Activated CD4-positive, alpha-beta T cell treated with anti-CD3 and anti-CD28 coated beads for 4 hours (primary cell): ENCODE measurements at places on chromosomes 12 and 14.

DNA sequence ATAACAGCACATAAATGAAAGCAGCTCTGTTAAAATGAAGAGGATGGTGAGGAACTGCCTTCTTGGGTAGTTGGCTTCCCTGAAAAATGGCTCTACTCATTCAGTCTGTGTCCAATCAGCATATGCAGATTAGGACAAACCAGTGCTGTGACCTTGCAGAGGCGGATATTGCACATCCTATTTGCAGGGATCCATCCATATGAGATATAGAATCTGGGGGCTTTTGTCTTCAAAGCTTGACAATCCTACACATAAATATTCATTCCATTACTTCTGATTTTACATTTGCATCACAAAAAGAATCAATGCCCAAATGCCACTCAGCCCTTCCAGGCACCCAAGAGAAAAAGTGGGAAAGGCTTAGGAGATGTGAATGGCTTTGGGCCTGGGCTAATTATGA, 383.7 kb downstream of the EMP1 start:
- DNase-seq: no peak

DNA sequence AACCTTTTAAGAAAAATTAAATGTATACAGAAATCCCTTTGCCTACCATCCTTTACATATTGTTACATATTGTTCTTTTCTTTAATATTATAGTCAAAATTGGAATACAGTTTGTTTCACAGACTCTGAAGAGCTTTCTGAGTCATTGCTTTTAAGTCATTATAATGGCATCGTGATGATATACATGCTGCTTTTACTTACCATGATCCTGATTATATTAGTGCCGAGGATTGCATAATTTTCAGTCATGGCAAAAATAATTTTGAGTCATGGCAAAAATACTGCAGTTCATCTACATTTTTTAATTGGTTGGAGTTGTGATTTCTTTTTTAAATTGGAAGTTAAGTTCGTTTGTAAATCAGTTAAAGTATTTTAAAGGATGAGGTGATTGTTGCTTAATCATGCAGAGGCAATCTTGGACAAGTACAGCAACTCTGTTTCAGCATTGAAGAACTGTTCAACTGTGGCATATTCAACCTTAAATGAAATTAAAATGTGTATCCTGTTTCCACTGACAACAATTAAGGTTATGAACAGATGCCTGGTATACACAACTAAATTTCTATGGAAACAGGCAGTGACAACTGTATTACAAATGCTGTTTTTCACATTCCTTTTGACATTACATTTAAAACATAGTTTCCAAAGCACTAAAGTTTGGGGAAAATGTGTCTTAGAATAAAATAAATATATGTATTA, 142.3 kb downstream of the PCNX1 start:
- no peak for DNase-seq

DNA sequence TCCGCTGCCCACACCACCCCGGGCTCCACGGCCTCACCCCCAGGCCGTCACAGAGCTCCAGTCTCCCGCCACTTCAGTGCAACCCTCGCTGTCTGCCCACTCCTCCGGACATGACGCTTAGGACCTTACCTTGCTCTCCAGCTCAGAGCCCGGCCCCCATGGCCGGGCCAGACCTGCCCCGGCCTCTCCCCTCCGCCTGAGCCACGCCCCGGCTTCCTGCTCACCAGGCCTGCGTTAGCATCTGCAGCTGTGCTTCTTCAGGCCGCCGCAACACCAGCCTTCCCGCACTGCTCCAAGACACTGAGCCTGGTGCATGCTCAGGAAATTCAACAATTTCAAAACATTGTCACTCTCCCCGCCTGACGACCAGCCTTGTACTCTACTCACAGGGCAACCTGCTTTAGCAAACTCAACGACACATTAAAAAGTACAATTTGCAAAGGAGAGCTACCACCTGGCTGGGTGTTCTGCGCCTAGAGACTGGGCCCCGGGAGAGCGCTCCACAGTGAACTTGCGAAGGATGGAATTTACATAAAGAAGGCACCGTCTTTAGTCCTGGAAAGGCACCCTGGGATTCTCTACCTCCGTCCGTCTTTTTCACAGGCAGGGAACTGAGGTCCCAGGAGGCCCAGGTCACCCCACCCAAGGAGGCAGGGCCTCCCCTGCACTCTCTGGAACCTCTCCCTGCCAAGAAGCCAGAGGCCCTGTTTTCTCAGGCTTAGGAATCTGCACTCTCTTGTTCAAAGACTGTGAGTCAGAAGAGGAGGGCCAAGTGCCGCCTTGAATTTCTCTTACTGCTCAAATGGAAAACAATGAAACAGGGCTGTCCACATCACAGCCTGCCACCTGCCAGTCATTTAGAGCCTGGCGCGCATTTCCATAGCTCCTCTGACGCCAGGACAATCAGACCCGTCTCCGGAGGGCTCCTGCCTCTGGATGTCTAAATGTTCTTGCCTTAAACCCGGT, 51.3 kb downstream of the STX2 start:
- no peak for DNase-seq

DNA sequence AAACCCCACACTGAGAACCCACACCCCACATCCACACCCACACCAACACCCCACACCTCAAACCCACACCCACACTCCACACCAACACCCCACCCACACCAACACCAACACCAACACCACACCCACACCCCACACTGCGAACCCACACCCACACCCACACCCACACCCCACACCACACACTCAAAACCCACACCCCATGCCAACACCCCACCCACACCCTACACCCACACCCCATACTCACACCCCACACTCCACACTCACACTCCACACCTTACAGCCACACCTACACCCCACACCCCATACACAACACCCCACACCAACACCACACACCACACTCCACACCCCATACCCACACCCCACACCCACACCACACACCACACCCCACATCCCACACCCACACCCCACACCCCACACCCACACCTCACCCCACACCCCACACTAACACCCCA, 38.0 kb downstream of the TMEM120B start:
- peak; percentile 21 for DNase-seq

DNA sequence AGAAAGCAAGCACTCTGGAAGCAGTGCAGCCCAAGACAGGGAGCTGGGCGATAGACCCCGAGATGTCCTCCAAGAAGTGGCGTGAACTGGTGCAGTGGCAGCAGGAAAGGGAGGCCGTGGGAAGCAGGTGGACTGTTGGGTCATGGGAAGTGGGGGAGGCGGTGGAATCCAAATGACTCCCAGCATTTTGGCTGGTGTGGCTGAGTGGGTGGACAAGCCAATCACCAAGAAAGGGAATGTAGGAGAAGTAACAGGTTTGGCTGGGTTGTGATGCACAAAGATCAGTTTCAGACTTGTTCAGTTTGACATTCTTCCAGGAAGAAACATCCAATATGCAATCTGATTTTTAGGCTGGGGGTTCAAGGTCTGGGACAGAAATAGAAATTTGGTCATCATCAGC, 46.0 kb upstream of the KTN1 start:
- DNase-seq: no peak

GRCh38 chr14:65414961-65415589, 2.5 kb downstream of the FUT8 start:
- peak; percentile 24 for DNase-seq

DNA sequence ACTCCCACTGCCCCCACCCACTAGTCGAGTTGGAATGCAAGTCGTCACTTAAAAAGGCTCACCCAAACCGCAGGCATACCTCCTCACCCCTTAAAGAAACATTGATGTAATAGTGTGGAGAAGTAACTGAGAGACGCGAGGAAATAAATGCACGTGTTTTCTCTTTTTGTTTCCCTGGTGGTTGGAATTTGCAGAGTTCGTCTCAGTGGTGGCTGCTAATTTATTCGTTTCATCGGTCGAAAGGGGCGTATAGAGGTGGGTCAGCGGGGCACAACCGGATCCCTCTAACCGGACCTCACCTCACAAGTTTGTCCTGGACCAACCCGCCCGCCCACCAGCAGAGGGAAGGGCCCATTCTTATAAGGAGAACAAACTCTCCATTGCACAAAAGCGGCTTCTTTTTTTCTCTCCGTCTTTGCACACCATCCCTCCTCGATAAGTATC, 5.0 kb upstream of the NPAS3 start:
- DNase-seq: no peak

DNA sequence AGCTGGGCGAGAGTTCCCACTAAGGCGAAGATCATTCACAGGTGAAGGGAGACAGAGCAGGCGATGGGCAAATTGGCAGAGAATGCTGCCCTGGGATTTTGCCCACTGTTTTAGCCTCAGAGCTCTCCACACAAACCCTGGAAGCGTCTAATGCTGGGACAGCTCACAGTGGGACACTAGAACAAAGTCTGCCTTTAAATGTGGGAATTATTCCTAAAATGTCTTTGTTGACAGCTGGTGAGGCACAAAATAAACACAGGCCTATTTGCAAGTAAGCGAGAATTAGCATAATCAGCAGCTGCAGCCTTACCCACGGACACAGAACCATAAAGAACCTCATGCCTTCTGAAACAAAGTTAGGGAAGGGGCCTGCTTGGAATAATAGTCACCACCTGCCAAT, 824.5 kb downstream of the AACS start:
- DNase-seq: no peak

DNA sequence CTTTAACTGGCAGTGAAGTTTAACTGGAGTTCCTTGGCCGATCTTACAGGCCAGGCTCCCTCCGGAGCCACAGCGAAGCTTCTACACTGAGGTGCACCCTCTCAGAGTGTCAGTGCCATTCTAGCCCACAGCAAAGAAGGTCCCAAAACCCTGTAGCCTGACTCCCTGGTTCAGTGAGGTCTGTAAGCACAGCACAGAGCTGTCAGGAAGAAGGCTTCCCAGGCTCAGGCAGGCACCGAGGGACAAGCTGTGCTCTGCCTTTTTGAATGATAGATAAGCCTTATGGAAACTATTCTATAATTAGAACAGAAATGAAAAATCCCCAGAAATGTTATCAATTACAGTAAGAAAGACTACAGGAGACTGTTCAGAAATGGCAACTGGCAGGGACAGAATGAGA, 40.2 kb downstream of the MOK start:
- DNase-seq: no peak

DNA sequence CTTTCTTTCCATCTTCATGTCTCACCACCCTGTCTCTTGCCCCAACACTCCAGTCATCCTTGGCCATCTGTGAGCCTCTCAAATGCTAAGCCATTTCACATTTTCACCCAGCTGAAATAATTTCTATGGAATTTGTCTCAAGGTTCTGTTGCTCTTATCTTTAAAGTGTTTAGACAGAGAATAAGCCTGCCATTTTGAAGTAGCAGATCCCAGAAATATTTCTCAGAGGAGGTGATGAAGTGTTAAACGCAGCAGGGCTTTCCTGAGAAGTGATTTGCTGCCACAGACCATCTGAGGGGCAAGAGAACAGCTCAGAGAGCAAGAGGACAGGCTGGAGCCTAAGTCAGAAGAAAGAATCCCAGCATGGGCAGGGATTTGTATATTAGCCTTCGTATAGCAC, 71.6 kb upstream of the CLMN start:
- no peak for DNase-seq

GRCh38 chr12:24363177-24363754, 413.8 kb upstream of the SOX5 start:
- DNase-seq: no peak

DNA sequence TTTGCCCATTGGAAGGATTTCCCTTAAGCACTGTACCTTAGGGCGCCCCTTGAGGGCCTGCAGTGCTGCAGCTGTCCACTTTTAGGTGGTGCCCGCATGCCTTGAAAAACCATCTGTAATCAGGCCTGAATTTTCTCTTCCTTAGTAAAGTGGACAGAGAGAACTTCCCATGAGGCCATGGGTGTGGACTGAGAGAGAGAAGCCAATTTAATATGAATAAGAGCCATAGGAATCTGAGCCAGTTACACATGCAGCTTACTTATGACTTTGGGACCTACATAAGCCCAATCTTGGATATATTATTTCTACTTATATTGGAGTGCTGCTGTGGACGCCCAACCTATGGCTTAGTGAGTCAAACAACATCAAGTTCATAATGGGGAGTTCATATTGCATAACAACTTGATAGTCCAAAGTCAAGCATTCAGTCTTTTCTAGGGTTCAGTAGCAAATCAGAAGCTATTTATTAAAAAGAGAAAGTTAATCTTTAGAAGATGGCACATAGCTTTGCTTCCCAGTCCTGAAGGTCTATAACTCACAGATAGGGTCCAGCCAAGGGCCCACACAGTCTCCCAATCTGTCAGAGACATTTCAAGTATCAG, 11.1 kb upstream of the ETV6 start:
- no peak for DNase-seq

DNA sequence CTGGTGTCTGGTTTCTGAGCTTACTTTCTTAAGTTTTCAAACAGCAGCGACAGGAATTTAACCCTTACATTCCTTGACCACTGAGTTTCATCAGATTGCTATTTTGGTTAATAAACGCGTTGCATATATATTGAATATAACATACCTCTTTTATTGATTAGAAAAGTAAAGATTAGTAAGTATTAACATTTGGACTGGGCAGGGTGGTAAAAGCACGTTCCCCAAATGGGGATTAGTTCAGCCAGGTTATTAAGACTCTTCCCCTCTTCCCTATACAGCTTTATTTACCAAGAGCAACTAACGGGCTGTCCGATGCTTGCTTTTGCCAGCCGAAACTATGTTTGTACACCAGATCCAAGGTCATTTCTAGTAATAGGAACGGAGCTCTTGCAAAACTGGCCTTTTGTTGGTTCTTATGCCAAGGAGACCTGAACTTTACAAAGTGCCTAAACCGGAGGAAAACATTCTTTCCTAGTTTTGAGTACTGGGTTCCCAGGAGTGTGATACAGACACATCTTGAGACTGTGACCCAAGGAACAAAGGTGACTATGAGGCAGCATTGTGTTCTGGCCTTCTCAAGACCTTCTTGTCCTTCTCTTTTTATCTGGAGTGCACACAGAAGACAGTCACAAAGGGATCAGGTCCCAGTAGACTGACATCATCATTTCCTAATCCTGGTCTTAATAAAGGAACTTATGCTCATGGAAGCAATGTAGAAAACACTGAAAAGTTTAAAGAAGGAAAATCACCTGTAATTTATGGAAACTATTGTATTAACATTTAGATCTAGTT, 2.6 kb downstream of the GLRX5 start:
- DNase-seq: no peak

DNA sequence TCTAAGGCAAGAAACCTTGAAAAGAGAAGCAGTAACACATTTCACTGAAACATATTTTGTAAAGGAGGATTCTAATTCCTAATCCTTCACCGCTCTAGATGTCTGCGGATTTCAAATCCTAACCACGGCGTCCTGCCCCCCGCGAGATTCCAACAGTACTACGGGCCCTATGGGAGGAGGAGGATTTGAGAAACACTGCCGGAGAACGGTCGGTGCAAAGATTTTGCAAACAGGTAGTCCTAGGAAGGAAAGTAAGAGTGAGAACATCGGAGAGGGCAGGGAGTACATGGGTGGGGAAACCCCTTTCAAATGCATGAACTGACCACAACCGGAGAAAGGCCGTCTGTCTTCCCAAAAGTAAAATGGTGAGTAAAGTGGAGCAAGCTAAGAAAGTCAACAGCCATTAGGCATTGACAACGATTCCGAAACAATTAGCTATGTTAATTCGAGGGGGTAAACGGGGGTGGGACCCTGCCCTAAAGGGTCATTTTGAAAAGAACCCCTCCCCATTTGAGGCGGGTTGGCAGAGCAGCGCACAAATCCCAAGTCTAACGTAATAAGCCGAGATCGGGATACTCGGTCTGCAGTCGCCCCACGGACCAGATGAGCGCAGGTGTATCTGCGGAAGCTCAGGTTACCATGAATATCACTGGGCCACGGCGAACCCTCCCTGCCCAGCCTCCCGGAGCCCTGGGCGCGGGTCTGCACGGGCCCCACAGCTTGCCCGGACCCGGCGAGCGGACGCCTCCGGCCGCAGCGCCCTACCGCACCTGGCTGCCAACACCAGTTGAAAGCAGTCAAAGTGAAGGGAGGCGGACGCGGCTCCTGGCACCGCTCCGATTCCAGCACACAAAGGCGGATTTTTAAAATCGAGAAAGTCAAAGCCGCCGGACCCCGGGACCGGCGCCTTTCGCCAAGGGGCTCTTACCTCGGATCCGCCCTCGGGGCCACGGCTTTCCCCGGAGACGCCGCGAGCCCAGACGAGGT, 662 bp downstream of the EPS8 start:
- peak; percentile 7 for DNase-seq
